ENCODE measurements at places on chromosomes 2 and 18.

DNA sequence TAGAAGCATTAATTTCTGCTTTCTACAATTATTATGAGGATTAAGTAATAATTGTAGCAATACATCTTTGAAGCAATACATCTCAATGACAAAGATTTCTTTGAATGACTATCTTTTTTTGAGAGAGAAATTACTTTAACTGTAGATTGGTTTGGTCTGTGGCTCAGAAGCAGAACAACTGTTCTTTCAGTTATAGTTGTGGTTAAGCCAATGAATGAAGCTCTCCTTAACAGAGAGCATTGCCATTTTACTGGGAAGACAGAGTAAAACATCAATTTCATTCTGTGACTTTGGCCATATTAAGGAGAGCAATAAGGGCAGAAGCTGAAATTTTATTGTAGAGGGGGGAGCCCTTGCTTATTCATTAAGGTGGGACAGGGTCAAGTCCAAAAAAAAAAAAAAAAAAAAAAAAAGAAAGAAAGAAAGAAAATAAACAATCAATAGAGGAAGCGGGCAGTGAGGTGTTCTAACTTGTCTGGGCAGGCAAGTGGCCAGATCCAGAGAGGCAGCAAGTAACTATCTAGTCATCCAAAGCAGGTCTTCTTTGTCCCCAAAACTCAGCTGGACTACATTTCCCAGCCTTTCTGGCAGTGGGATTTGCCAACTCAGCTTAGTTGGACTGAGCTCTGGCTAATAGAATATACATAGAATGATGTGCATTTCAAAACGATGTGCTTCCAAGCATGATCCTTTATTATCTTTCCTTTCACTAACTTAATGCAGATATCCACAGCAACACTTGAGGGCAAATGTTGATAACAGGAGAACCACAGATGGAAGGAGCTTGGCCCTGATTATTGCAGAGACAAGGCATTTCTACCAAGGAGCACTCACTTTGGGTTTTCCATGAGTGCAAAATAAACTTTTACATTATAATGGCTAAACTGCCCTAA is 462.7 kb upstream of the CDH20 start:
- no peak for DNase-seq

DNA sequence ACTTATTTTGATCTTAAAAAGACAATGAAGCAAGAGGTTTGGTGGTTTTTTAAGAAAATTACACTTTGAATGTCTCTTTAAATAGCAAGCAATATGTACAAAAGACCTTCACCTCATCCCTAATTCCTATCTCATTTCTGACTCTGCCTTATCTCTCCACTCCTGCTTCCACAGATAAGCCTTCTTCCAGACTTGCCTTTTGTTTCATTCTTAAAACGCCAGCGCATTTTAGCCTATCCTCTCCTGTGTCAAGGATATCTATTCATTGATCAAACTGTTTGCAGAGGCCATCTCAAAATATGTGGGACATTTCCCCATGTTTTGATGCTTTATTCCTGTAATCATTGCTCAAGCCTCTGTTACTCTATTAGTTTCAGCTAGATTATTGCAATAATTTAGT is 562.5 kb downstream of the PARD3B start:
- no peak for DNase-seq

DNA sequence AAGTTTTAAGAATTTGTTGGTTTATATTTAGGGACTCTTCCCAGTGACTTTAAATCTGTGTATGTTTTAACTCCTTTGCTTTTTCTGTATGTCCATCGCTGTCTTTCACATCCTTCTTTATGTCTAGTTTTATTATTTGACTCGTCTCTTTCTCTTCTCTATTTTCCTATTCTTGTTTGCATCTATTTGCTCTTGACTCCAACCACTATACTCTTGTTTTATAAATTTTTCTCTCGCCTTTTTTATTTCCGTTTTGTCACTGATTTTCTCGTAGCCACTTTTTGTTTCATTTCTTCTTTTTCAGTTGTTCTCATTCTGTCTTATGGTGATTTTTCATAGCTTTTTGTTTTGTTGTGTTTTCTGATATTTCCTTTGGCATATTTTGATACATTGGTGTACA is 170.5 kb upstream of the NETO1 start:
- DNase-seq: no peak

- DNase-seq: no peak
These were observed 125.3 kb upstream of the SLC39A10 start for GRCh38 chr2:195531754-195532153.

DNA sequence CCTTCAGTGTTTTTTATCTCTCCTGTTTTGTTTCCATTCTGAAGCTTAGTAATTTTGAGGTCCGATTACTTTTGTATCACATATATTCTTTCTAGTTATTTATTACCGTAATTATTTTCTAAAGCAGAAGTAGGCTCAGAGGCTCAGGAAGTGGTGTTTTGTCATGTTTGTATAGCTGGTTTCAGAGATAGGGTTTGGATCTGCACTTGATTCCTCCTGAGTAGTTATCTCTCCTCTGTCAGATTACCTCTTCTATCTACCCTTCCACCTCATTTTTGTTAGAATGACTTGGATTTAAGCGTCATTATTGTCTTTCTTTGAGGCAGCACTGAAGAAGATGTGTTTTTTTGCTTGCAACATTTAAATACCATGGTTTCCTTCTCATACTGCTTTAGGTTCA is 95.4 kb downstream of the MTA3 start:
- DNase-seq: no peak

DNA sequence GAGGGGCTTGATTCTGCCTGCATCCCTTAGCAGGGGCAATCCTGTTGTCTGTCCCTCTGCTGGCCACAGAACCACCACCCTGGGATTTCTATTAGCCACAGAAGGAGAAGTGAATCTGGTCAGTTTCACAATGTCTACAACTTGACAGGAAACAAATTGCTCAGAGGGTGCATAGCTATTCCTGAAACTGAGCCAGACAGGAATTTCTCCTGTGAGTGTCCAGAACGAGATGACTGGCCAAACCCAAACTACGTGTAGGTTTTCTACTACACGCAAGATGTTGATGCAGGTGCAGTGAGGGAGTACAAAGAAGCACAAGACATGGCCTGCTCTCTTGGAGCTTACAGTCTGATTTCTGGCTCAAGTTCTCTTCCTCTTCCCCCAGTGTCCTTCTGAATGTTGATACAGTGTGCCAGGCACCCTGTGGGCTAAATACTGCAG is 201.9 kb downstream of the CLIP4 start:
- no peak for DNase-seq

GRCh38 chr2:205800224-205800623 is 117.9 kb downstream of the NRP2 start:
- DNase-seq: no peak

DNA sequence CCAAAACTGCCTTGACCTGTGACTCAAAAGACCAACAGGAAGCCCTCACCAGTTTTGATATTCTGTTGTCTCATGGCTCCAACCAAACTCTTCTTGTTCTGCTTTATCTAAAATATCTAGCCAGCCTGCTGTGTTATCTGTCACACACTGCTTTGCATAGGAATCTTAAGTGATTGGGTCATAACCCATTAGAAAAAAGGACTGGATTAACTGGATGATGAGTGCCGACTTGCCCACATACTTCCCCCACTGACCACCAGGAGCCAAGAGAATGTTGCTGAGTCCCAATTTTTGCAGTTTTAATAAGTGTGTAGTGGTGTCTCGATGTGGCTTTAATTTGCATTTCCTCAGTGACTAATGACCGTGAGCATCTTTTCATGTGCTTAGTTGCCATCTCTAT is 6.5 kb downstream of the MOGAT1 start:
- no peak for DNase-seq

DNA sequence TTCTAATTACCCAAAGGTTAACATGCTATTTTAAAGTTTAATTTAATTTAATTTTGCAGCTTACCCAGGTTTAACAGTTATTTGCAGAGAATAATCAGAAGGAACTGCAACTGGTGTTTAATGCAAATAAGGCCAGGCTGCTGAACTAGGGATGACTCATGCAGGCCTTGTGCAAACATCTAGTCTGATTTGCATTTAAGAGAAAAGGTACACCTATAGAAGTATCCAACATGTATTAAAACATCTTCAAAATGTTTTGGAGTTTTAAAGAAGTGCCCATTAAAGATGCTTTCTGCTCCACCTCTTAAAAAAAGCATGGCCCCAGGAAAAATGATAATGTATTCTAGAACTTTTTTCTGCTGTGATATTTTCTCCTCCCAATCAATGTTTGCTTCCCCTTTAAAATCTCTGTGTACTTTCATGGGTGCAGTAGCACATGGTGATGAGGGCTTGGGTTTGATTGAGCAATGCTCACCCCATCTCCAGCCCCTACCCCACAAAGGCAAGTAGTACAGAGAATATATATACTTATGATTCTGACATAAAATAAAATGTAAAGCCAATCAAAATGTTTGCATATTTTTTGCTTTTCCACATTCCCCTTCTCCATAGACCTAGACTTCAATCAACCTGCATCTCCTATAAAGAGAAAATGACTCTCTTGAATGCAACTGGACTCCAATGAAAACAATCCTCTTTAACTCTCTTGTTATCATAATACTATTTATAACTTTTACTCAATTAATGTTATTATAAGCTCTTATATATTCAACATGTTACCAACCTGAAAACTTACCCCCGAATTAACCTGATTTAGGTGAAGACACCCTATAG is 54.1 kb downstream of the ATP8B1 start:
- DNase-seq: no peak

GRCh38 chr2:42830922-42831574 is 38.7 kb upstream of the HAAO start:
- peak; percentile 6 for DNase-seq

DNA sequence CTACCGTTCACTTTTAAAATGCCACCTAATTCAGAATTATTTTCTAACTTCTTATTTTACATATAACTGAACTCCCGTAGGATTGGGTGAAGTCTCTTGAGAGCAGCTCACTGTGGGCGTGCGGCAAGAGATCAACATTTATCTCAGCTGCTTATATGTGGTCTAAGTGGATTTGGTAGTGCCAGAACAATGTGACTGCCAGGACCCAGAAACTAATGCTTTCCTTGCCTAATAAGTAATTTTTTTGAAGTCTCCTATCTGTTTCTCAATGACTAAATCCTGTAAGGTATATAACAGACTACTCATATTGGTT is 11.2 kb upstream of the NFE2L2 start:
- no peak for DNase-seq

DNA sequence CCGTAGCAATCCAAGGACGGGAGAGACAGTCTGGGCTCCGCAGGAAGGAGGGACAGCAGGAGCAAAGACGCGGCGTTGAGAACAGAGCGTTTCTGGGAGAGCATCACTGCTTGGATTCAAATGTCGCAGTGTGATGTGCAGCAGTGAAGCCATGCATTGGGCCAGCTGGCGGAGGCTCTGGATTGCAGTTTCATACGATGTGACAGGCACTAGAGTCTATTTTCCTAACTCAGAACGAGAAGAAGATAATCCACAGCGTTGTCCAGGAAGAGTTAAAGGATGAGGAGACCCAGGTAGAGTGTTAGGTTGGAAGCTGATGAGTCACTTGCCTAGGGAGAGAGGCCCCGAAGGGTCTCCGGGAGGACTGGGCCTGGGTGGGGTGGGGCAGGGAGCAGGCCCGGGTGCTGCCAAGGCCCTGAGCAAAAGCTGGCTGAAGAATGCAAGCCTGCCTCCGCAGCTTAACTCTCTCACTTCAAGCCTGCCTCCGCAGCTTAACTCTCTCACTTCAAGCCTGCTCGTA is 17.7 kb upstream of the SEMA4C start:
- DNase-seq: no peak

GRCh38 chr2:3131636-3132326 is 245.8 kb downstream of the EIPR1 start:
- no peak for DNase-seq

GRCh38 chr2:944693-945092 is 6.0 kb upstream of the SNTG2 start:
- DNase-seq: no peak

GRCh38 chr18:45590036-45590886 is 25.0 kb upstream of the SLC14A2 start:
- no peak for DNase-seq

- DNase-seq: no peak
These were observed 44.6 kb downstream of the SERPINB7 start for GRCh38 chr18:63819786-63820185.

- DNase-seq: no peak
These were observed 122.6 kb downstream of the CTIF start for GRCh38 chr18:48661421-48661820.
